ENCODE measurements at places on chromosomes 7 and 10.

GRCh38 chr10:48613016-48613415 lies 8.1 kb upstream of the ARHGAP22 start:
- DNase-seq = no peak
- peaks cover 11% of the 10 kb centered on the region for H3K4me1 ChIP-seq
- no peak overlapping the region for H3K4me3 ChIP-seq
- no peak overlapping the region for H3K27ac ChIP-seq

GRCh38 chr7:33727315-33727714 lies 178.0 kb upstream of the BMPER start:
- DNase-seq = no peak
- H3K27ac ChIP-seq = no peak overlapping the region
- peaks cover 5% of the 10 kb centered on the region for H3K27me3 ChIP-seq
- no peaks in the 10 kb centered on the region for H3K36me3 ChIP-seq
- H3K4me3 ChIP-seq = no peak overlapping the region

GRCh38 chr10:91271886-91272285 lies 51.4 kb downstream of the PCGF5 start:
- H3K27ac ChIP-seq = no peak overlapping the region
- no peak overlapping the region for H3K4me3 ChIP-seq
- no peaks in the 10 kb centered on the region for H3K4me1 ChIP-seq
- H3K27me3 ChIP-seq = no peaks in the 10 kb centered on the region
- DNase-seq = no peak

DNA sequence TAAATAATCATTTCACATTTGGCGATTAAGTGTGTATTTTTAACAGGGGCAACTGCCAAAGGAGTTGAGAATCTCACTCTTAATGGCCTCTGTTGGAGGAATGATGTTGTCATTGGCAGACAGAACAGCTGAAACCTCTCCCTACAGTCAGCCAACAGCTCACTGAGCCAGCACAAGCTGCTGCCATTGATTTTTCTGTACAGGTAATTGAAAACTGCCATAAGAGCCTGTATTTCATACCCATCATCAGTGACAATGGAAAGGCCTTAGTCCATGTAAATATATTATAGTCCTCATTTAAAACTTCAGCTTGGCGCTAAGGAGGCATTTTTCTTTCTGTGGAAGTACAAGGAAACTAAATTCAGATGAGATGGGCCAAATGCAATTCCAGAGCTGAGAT lies 28.1 kb upstream of the PTN start:
- no peaks in the 10 kb centered on the region for H3K36me3 ChIP-seq
- no peak for DNase-seq
- H3K4me3 ChIP-seq = no peak overlapping the region
- H3K4me1 ChIP-seq = no peaks in the 10 kb centered on the region

GRCh38 chr7:129499999-129500398 lies 2.3 kb upstream of the SMKR1 start:
- no peak overlapping the region for H3K27ac ChIP-seq
- H3K4me1 ChIP-seq = peaks cover 17% of the 10 kb centered on the region
- no peak for DNase-seq
- no peak overlapping the region for H3K4me3 ChIP-seq
- no peaks in the 10 kb centered on the region for H3K27me3 ChIP-seq

DNA sequence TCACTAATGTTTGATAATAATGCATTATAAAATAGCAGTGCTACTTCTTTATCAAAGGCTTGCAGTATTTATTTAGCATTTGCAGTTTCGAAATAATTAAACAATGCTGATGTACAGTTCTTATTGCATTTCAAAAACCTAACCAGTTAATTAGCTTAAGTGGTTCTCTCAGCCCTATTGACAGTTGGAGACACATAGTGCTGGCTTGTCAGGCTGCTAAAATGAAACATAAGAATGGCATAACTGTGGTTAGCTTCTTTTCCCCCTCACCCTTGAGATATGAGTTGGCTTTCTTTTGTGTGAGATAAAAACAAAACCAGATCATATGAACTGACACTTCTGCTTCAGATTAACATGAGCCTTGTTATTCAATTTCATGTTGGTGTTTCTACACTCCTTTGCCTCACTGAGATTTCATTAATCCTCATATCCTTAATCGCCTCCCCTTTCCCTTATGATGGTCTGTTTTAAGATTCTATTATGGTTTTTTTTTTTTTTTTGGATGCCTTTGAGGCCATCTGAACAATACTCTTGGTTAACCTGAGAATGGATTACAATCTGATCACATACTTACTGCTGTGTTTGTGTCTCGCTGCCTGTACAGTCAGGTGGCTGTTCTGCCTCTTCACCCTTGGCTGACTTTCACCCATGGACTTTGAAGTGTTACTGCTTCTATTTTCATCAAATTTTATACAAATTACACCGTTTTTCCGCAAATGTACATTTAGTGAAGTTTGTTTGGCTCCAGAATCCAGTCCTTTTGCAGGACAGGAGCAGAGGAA lies 108.0 kb downstream of the SDK1 start:
- H3K36me3 ChIP-seq = no peaks in the 10 kb centered on the region
- no peaks in the 10 kb centered on the region for H3K4me1 ChIP-seq
- no peak overlapping the region for H3K27ac ChIP-seq
- H3K27me3 ChIP-seq = peaks cover 67% of the 10 kb centered on the region
- no peak overlapping the region for H3K4me3 ChIP-seq

DNA sequence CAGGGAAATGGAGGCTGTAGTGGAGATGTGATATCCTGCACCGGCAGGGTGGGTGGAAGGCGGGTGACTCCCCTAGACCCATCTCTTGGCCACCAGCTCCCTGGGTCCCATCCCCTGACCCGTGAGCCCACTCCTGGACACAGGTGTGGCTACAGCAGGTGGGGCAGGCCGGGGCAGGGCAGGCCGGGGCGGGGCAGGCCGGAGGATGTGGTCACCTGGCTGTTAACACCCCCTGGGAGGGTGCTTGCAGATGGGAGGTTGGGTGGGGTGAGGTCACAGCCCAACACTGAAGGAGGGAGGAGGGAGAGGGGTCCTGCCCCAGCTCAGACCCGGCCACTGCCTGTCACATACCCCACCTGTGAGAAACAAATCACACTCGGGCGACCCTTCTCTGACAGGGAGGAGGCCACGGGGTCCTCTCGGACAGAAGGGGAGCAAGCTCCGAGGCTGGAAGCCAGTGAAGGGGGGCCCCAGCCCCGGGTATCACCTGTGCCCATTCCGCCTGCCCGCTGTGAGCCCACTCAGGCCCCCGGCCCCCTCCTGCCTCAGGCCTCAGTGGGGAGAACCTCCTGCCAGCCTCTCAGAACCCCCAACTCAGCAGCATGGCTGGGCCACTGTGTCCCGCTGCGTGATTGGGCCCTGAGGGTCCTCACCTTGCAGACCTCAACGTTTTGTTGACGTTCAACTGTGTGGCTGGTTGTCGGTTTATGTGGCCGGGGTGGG lies 74.0 kb downstream of the MICALL2 start:
- peaks cover 40% of the 10 kb centered on the region for H3K27me3 ChIP-seq
- H3K27ac ChIP-seq = no peak overlapping the region
- H3K4me1 ChIP-seq = no peaks in the 10 kb centered on the region
- H3K4me3 ChIP-seq = no peak overlapping the region

DNA sequence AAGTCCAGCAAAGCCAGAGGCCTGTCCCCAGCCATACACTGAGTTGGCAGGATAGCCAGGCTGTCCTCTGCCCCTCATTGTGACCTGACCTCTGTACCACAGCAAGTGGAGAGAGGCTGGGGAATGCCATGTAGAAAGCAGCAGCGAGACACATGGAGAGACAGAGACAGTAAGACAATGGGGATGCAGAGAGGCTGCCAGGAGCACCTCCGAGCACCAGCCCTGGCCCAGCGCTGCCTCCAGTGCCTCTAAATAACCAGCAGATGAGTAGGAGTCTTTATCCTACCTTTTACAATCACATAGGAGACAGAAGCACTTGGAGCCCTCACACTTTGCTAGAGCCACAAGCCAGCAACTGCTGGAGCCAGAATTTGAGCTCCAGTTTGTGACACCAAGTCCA lies 8.1 kb downstream of the GDF2 start:
- H3K27me3 ChIP-seq = peaks cover 7% of the 10 kb centered on the region
- no peak overlapping the region for H3K4me3 ChIP-seq
- no peak for DNase-seq
- H3K27ac ChIP-seq = no peak overlapping the region

DNA sequence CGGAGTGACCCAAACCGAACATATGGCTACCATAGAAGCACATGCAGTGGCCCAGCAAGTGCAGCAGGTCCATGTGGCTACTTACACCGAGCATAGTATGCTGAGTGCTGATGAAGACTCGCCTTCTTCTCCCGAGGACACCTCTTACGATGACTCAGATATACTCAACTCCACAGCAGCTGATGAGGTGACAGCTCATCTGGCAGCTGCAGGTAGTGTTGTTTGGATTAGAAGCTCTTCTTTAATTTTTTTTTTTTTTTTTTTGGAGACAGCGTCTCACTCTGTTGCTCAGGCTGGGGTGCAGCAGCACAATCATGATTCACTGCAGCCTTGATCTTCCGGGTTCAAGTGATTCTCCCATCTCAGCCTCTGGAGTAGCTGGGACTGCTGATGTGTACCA lies 45.8 kb downstream of the NRF1 start:
- H3K27ac ChIP-seq = peak overlapping the region; percentile 39
- no peaks in the 10 kb centered on the region for H3K27me3 ChIP-seq
- H3K4me1 ChIP-seq = peaks cover 37% of the 10 kb centered on the region
- H3K36me3 ChIP-seq = peaks cover 35% of the 10 kb centered on the region
- no peak overlapping the region for H3K4me3 ChIP-seq

DNA sequence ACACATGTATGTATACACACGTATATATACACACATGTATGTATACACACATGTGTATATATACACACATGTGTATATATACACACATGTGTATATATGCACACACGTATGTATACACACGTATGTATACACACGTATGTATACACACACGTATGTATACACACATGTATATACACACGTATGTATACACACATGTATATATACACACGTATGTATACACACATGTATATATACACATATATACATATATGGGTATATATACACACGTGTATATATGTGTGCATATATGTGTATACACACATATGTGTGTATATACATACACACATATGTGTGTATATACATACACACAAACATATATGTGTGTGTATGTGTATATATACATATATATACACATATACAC lies 31.7 kb downstream of the ABCC2 start:
- no peaks in the 10 kb centered on the region for H3K27me3 ChIP-seq
- no peak overlapping the region for H3K4me3 ChIP-seq
- no peaks in the 10 kb centered on the region for H3K4me1 ChIP-seq
- H3K27ac ChIP-seq = no peak overlapping the region
- peaks cover 8% of the 10 kb centered on the region for H3K36me3 ChIP-seq

- no peaks in the 10 kb centered on the region for H3K36me3 ChIP-seq
- H3K27me3 ChIP-seq = peaks cover 4% of the 10 kb centered on the region
- DNase-seq = no peak
These were observed 117.9 kb upstream of the MACROH2A2 start for GRCh38 chr10:69934768-69935167.

DNA sequence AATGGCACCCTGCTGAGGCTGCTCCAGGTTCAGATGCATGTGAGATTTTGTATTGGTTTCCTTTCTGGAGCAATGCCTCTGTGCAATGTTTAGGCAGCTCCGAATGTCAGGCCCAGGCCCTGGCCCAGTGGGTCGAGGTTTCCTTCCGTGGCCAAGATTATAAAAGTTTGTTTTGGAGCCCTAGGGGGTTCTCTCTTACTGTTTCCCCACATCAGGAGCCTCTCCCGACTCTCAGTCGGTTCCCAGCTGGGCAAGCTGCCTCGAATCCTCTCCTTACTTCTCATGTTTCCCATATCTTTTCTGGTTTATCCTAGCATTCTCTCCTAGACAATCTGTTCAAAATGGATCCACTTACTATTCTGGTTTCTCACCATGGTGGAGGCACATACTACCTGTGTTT lies 11.0 kb downstream of the TMEM140 start:
- H3K27me3 ChIP-seq = no peaks in the 10 kb centered on the region
- H3K4me3 ChIP-seq = peak overlapping the region; percentile 1
- H3K36me3 ChIP-seq = peaks cover 32% of the 10 kb centered on the region
- peaks cover 70% of the 10 kb centered on the region for H3K4me1 ChIP-seq
- no peak for DNase-seq
- peak overlapping the region; percentile 90 for H3K27ac ChIP-seq

GRCh38 chr10:22271786-22272185 lies 44.4 kb upstream of the COMMD3 start:
- no peak for DNase-seq
- H3K27me3 ChIP-seq = peaks cover 5% of the 10 kb centered on the region
- no peak overlapping the region for H3K27ac ChIP-seq
- no peaks in the 10 kb centered on the region for H3K36me3 ChIP-seq

- peaks cover 24% of the 10 kb centered on the region for H3K4me1 ChIP-seq
- no peaks in the 10 kb centered on the region for H3K36me3 ChIP-seq
- peaks cover 5% of the 10 kb centered on the region for H3K27me3 ChIP-seq
- peak overlapping the region; percentile 24 for H3K27ac ChIP-seq
These were observed 1.6 kb downstream of the SUV39H2 start for GRCh38 chr10:14880229-14880628.

DNA sequence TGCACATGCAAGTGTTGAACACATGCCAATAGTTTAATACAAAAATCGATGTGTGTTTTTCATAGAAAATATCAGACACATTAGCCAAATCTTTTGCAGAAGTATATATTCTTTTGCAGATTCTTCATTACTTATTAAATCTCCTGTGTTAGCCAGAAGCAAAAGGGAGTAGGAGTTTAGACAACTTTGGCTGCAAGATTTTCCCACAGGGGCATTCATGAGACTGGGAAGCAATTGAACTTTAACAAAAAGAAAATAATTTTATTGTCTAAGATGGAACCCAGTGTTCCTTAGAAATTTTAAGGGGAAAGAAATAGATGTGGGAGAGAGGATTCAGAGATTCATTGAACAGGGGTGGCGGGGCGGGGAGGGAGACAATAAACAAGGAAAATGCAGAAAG lies 1336.0 kb downstream of the GATA3 start:
- H3K27ac ChIP-seq = no peak overlapping the region
- no peak for DNase-seq
- H3K36me3 ChIP-seq = no peaks in the 10 kb centered on the region
- no peaks in the 10 kb centered on the region for H3K4me1 ChIP-seq

DNA sequence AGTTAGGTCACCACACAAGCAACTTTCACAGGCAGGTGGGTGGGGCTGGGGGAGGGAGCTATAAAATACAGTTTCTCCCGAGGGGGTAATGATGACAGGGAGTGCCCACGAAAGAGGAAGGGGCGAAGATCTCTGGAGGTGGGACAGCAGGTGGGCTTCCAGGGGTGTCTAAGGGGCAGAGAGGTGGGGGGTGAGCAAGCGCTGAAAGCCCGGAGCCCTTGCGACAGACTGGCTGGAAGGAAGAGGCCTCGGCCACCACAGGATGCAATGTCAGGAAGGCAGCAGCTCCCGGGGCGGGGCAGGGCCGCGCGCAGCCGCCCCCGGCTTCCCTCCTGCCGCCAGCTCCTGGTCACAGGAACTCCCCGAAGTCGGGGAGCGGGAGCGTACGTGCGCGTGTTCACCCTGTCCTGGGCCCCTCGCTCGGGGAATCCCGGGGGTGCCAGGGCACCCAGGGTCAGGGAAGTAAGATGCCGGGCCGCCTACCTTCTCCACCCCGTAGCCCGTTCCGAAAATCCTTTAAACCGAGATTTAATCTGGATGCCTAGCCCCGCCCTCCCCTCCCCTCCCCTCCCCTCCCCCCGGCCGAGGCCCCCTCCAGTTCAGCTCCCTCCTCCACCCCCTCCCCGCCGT lies 105.2 kb upstream of the PPIF start:
- peak overlapping the region; percentile 87 for H3K27ac ChIP-seq
- H3K27me3 ChIP-seq = no peaks in the 10 kb centered on the region
- H3K36me3 ChIP-seq = no peaks in the 10 kb centered on the region
- peak; percentile 35 for DNase-seq
- H3K4me3 ChIP-seq = peak overlapping the region; percentile 90

- DNase-seq = no peak
- H3K36me3 ChIP-seq = peaks cover 7% of the 10 kb centered on the region
- H3K4me1 ChIP-seq = peaks cover 7% of the 10 kb centered on the region
These were observed 156.2 kb upstream of the LAMB4 start for GRCh38 chr7:108286290-108286904.
